Activated B cell treated with CpG ODN at 0.5 μM for 24 hours (primary cell): ENCODE measurements at places on chromosomes 3 and 15.

DNA sequence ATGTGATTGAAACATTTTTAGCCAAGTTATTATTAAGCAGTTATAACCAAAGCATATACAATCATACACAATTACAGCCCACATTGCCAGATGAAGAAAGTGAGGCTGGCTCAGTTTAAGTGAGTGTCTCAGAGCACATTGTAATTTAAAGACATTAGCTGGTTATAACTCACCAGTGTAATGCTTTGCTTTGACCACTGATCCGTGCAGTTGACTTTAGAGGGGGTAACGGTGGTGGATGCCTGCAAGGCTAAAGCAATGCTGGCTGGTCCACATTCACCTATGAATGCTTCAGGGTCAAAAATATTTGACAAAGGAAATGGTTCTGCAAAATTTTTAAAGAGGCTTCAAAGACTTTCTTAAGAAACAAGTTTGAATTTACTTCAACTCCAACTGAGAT, 1.2 kb downstream of the C3orf85 start:
- no peak for DNase-seq

DNA sequence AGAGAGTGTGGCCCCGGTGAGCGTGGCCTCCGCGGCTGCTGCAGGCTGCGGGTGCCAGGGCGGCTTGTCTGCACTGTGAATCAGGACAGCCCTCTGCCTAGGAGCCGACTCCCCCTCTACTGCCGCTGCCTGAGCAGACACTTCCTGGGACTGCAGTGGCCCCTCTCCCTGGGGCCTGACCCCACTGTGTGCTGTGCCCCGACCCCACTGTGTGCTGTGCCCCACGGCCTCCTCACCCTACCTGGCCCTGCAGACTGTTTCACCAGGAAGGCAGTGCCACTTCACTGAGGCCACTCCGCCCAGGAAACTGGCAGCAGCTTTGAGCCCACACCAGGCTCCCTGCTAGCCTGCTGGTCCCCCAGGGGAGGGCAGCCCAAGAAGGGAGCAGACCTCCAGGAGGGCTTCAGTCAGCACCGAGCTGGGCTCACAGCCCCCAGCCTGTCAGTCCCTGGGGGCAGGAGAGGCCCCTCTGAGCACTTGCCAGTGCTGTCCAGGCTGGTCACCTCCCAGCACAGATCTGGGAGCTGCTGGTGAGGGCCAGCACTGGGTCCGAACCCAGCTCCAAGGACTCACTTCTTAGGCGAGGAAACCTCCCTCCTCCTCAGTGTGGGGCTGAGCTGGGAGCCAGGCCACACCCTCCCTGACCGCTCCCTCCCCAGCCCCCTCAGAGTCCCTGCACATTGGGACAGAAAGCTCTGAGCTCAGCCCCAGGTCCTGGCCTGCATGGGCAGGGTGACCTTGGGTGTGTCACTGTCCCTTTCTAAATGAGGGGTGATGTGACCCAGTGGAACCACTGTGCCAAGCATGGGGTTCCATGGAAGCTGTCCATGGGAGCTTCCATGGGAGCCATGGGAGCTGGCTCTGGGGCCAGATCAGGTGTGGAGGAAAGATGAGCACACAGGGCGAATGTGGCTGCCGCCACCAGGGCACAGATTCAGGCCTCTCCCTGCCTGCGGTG, 56.8 kb downstream of the DNAJB8 start:
- DNase-seq = no peak

- DNase-seq = no peak
Observed at GRCh38 chr3:155958676-155959075, 88.2 kb downstream of the GMPS start.

DNA sequence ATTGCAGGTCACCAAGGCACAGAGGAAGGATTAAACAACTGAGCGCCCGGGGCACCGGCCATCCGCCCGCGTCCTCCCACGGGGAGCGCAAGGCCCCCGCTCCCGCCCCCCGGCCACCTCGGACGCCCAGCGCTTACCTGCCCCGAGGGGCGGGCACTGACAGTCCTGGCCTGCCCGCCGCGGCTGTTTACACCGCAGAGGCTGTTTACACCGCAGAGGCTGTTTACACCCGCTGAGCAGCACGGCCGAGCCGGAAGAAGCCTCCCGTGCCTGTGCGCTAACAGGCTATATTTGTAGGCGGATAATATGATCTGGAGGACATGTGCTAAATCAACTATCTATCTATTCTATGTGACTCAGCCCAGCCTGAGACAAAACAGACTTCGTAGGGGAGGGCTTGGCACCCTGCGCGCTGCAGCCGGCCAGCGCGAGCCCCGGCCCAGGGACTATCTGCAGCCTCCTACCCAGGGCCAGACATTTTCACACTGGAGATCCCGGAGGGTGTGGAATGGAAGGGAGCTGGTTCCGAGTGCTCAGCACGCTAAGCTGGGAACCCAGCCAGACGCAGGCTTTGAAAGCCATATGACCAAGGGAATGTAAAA, at the start of gene LRRC2:
LRRC2 (minus strand) TSS at position 263 of the 602 bp plus-strand sequence. CDS start 14,711 bp downstream, outside the sequence.
- no peak for DNase-seq

DNA sequence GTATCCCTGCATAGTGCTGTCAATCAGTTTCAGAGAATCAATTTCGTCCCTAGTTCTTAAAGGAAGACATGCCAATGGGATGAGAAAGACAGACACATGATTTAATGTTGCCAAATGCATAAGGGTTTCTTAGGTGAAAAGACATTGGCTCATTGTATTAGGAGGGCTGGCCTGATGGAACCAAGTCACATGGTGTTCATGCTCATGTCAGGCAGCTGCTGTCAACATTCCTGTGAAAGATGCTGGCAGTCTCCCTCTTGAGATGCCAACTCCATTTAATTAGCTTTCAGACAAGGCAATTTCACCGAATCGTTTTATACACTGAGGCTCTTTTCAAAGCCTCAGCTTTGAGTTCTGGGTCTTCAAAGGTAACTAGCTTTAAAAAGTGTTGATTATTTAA, 16.1 kb upstream of the IL1RAP start:
- DNase-seq = no peak

DNA sequence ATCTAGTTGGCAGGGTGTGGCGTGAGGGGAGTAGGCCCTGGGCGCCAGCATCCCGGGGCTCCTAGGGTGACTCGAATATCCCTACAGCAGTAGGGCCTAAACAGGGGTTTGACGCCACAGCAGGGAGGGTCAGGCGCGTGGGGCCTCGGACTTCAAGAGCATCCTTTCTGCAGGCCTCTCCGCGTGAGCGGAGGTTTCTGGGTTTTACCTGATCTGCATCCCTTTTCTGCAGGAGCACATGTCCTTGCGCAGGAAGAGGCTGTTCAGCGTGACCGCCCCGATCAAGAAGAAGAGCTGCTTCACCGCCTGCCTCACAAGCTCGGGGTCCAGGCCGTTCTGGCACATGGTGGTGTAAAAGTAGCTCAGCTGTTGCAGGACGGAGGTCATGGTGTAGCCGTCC, 13.5 kb upstream of the GNB5 start:
- DNase-seq = no peak

- no peak for DNase-seq
Observed at GRCh38 chr3:15375461-15376000, 43.1 kb upstream of the SH3BP5 start.

DNA sequence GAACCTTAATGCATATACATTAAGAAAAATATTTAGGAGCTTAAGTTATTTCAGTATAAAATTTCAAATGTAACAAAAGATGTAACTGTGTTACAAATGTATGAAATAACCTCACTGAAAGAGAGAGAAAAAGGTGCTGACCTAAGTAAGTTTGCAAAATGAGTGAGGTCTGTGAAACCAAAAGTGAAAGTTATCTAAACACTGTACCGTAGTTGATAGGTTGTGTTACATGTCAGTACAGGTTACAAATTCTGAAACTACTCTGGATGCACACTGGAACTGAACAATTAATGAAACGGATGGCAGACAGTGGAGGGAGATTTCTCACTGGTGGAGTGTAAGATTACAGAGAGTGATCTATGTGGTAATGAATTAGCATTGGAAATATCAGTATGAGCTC, 420.7 kb downstream of the ZNF385D start:
- DNase-seq = no peak

DNA sequence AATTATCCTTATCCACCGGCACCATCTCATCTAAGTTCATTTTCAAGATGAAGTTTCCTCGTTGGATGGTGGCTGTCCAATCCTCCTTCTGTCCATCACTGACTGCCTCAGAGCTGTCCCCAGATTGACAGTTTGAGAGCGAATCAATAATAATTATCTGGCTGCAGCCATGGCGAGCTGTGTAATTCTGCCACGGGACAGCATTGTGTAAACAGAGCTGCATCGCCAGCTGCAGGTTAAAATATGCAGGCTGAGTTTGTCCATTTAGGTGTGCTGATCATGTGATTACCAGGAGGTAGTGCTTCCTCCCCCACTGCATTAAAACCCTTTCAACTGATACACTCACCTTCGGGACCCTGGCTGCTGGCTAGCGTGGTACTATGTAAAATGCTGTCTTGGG, 461.9 kb upstream of the ONECUT1 start:
- no peak for DNase-seq

DNA sequence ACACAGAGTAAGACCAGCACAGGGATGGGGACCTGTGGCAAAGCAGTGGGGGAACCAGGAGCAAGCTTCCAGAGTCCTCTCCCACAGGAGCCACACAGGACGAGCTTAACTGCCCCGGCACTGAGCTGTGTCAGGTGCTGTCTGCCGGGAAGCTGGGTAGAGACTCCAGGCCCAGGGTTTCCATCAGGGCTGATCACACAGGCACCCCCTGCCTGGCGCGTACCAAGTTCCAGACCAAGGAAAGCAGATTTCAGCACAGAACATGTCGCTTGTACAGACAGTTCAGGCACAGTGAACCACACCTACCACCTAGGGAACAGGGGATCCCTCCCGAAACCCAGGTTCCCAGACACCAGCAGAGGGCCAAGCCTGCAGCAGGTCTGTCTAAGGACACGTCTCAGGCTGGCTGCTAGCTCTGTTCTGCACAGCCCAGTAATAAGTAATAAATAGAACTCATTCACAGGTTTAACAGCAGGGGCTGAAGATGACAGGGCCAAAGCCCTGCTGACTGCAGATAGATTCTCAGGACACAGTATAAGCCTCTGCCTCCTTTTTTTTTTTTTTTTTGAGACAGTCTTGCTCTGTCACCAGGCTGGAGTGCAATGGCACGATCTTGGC, 30.2 kb upstream of the OCA2 start:
- DNase-seq = no peak

- no peak for DNase-seq
Observed at GRCh38 chr3:186002884-186003472, 65.2 kb upstream of the TRA2B start.

DNA sequence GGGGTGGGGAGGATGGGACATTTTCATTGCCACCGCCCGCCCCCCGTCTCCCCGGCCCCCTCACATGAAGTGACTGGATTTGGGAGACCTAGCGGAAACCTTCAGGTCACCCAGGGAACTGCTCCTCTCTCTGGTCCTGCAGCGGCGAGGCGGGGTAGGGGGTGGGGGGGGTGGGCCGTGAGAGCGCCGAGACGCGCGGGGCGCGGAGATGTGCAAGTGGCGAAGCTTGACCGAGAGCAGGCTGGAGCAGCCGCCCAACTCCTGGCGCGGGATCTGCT, 712 bp upstream of the MME start:
- DNase-seq = no peak

GRCh38 chr15:40776537-40777141, 6.9 kb downstream of the C15orf62 start:
- no peak for DNase-seq

- no peak for DNase-seq
Observed at GRCh38 chr3:77376511-77376910, 336.6 kb downstream of the ROBO2 start.

DNA sequence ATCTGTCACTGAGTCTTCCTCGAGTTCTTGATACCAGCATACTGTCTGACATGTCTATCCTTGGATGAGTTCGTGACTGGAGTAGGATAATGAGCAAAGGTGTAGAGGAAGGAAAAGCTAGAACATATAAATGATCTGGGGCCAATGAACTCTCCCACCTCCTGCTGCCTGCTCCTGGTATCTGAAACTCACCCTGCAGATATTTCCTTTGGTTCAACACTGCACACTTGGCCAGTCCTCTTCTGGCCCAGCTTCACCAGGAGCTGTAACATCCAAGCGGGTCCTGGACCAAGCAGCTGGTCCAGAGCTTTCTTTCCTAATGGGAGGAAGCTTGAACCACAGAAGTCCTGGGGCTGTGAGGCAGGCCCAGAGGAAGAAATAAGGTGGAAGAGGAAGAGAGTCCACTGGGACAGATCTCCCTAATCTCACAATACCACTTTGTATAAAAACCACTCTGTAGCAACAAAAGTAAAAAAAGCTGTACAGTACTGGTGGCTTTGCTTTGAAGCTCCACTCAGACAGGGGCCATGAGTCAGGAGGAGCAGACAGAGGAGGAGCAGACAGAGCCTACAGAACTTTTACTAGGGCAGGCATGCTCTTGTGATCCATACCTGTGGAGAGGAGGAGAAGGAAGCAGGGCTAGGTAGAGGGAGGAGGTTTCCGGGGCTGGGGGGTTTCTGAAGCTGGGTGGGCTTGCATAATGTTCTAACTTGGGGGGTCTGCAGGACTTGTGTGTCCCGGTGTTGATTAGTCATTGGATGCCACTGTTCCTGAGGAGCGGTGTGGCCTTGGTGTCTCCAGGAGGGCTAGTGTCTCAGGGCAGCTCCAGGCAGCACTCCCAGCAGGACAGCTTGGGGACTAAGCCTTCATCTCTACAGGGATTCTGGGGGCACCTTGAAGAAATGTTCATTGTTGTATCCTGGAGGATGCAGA, 166.9 kb downstream of the ABHD5 start:
- no peak for DNase-seq

- no peak for DNase-seq
Observed at GRCh38 chr3:71172189-71172588, 411.3 kb downstream of the FOXP1 start.

DNA sequence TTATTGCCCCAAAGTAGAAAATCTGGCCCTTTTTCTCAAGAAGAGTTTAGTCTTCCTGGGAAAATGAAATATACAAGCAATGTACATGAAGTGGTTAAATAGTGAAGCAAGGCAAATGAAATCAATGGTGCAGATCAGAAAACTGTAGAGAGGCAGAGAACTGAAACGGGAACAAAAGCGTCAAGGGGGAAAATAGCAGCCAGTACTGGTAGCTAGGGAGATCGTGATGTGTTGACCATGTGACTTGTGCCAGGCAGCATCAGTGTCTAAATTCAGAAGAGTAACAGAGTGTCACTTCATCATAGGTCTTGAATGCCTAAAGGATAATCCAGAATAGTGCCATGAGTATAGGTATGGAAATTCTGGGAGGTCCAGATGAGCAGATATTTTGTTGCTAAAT, 163.1 kb downstream of the CHL1 start:
- no peak for DNase-seq

GRCh38 chr3:64163755-64164148, 61.5 kb downstream of the PRICKLE2 start:
- DNase-seq = no peak

GRCh38 chr15:101444015-101444414, 45.5 kb downstream of the PCSK6 start:
- no peak for DNase-seq

DNA sequence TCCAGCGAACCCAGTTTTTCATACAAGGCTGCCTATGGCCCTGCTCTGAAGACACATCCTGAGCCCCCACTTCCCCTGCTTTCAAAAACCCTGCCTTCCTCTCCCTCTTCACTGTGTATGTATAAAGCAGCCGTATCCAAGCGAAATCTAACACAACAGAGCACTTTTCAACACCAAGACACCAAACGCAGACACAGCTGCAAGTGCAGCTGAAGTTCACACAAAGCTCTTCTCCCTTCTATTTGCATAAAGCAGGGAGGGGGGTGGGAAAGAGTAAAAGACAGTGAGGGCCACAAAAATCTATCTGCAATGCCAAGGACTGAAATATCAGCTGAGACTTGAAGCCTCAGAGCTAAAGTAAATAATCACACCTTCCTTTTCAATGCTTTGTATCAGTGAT, 35.1 kb upstream of the CSPG5 start:
- no peak for DNase-seq

GRCh38 chr15:101168898-101169494, 82.9 kb downstream of the CHSY1 start:
- DNase-seq = no peak
